ENCODE measurements at places on chromosomes 1 and 21.

DNA sequence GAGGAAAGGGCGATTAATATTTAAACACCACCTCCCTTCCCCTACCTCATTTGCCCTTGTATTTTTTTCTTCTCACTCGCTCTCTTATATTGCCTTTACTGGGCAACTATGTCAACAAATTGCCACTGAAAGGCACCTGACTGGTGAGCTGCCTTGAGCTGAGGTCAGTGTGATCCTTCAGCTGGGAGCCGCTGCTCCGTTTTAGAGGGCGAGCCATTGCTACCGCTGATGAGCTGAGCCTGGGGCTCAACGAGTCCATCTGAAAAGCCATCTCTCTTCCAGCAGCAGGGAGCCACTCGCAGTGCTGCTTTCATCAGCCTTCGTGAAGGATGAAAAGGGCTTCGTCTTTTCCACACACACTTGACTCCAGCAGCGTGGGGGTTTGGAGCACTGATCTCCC, 108.0 kb upstream of the KIF26B start:
- peaks cover 4% of the 10 kb centered on the region for H3K27me3 ChIP-seq
- peaks cover 11% of the 10 kb centered on the region for H3K36me3 ChIP-seq
- no peak overlapping the region for H3K4me3 ChIP-seq
- peak overlapping the region; percentile 44 for H3K27ac ChIP-seq

DNA sequence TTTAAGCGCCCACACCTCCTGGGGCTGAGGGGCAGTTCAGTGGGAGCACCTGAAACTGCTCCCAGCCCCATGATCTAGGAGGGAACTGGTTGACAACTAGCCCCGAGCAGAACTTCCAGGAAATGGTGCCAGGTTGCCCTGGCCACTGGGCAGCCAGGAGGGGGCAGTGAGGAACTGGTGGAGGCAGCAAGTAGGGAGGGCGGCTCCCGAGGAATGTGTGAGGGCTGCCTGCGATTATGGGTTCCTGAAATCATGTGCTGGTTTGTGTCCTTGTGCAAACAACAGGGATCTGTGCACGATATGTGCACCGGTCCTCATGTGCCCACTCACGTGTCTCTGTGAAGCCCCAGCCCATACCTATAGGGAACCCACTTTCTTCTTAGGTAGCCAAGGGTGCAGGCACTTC, 9.9 kb downstream of the GPR3 start:
- H3K4me1 ChIP-seq: peaks cover 94% of the 10 kb centered on the region
- H3K27me3 ChIP-seq: peaks cover 2% of the 10 kb centered on the region
- no peak overlapping the region for H3K4me3 ChIP-seq

DNA sequence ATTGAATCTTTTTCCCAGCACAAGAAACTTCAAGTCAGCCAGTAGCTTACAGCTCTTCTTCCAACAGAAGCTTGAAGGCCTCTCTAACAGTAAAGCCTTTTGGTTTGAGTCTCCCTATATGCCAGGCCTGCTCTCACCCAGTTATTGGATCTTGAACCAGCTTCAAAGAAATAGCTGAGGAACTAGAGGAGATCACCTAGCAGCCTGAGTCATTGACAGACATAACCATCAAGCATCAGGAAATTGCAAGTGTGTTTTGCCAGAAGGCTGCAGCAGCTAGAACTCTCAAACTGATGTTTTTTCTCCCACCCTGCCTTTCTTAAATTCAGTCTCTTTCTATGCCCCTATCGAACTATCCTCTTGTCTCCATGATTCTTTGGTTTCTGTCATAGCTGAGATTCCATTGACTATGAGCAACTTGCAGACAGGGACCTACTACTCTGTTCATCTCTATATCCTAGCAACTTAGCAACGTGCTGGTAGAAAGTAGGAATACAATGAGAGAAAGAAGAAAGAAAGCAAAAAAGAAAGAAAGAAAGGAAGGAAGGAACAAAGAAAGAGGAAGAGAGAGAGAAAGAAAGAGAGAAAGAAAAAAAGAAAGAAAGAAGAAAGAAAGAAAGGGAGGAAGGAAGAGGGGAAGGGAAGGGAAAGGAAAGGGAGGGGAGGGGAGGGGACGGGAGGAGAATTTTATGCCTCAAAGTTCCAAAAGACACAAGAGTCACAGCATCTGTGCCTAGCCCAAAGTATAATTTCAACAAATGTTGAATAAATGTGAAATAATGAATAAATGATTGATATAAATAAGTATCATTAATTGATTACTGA, 60.0 kb upstream of the FGGY start:
- H3K36me3 ChIP-seq: no peaks in the 10 kb centered on the region
- H3K4me3 ChIP-seq: no peak overlapping the region
- H3K27me3 ChIP-seq: peaks cover 3% of the 10 kb centered on the region
- H3K27ac ChIP-seq: no peak overlapping the region

GRCh38 chr1:186623551-186623950, 56.7 kb downstream of the PTGS2 start:
- H3K27me3 ChIP-seq: peaks cover 4% of the 10 kb centered on the region
- H3K4me1 ChIP-seq: no peaks in the 10 kb centered on the region
- no peak for DNase-seq
- H3K4me3 ChIP-seq: no peak overlapping the region

DNA sequence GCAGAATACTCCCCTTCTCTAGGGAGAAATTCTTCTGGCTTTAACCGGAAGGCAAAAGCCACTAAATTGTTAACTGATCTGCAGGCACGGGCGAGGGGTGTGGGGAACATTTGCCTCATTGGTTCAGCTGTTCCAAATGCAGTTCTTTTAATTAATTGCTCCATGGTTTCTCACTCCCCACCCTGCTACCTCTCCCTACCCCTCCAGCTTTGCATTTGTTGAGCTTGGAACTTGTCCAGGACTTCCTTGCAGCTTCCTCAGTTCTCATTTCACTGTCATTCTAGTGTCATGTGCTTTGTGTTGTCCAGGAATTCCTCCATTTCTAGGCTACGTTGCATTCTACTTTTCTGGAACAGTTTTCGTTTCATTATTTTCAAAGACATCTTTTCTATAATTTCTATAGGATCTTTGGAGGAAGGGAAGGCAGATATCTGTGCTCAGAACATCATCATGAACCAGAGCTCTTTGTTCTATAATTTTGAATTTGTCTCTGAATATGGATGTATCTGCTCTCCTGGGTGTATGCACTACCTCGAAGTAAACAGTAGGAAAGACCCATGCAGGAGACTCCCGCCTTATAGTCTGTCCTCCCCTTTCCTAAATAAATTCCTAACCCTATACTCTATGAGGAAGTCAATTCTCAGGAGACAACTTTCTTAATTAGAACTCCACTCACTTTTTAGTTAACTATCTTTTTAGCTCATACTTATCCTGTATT, 132.4 kb upstream of the LMO4 start:
- DNase-seq: no peak
- no peak overlapping the region for H3K27ac ChIP-seq
- H3K4me1 ChIP-seq: peaks cover 11% of the 10 kb centered on the region
- peaks cover 7% of the 10 kb centered on the region for H3K27me3 ChIP-seq
- H3K4me3 ChIP-seq: no peak overlapping the region
- H3K36me3 ChIP-seq: peaks cover 18% of the 10 kb centered on the region

DNA sequence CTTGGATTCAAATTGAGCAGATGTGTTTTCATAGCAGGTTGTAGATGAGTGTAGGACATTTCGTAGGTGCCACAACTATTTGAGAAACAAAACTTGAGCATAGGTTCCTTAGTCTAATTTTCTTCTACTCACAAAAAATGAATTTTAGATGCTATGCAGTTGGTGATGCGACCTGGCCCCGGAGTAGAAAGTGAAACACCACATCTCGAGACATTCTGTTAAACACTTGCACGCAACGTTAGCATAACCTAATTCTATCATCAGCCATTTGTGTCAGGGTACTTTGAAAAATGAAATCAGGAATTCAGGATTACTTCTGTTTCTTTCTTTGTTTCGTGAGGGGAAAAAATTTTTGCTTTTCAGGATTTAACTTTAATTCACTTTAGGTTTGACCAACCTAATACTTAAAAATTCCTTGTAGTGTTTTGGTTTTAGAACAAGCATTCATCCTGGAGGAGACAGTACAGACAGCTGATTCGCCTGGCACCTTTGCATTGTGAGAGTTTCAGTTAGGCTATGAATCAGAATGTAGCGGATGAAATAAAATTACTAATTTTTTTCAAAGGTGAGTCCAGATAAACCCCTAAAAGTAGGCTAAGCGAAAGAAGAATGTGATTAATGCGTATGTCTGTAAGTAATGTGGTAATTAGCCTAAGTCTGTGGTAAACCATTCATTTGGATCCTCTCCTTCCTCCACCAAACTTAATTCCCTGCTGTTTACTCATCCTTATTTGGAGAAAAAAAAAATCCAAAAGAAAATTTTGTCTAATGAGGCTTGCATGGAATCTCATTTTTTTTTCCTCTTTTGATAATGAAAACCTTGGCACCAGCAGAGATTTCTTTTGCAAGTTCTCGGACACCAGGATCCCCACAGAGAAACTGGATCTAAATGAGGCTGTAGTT, 44.9 kb downstream of the MAP3K21 start:
- no peaks in the 10 kb centered on the region for H3K36me3 ChIP-seq
- H3K4me3 ChIP-seq: no peak overlapping the region
- DNase-seq: no peak
- H3K4me1 ChIP-seq: no peaks in the 10 kb centered on the region
- no peak overlapping the region for H3K27ac ChIP-seq

GRCh38 chr21:45169001-45169400, 94.6 kb downstream of the ADARB1 start:
- peaks cover 6% of the 10 kb centered on the region for H3K4me1 ChIP-seq
- H3K36me3 ChIP-seq: no peaks in the 10 kb centered on the region
- DNase-seq: no peak
- no peak overlapping the region for H3K27ac ChIP-seq
- no peak overlapping the region for H3K4me3 ChIP-seq

- peak; percentile 88 for DNase-seq
- peaks cover 24% of the 10 kb centered on the region for H3K4me1 ChIP-seq
- no peak overlapping the region for H3K27ac ChIP-seq
- H3K4me3 ChIP-seq: peak overlapping the region; percentile 82
- peaks cover 84% of the 10 kb centered on the region for H3K27me3 ChIP-seq
Observed at GRCh38 chr1:90850898-90851710, 134.0 kb upstream of the BARHL2 start.

DNA sequence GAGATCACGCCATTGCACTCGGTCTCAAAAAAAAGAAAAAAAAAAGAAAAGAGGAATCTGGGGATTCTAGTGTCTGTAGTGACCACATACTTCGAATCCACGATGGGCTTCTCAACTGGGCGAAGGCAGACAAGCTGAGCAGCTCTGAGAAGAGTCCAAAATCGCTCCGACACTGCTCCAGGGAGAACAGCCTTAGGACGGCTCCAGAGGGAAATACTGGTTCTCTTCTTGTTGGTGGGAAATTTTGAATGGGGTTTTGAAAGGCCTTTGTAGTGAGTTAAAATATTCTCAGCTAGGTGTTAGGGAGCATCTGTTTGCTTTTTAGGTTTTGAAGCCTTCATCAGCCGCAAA, 18.3 kb upstream of the HJV start:
- peaks cover 21% of the 10 kb centered on the region for H3K4me1 ChIP-seq
- no peaks in the 10 kb centered on the region for H3K36me3 ChIP-seq
- DNase-seq: no peak
- H3K27me3 ChIP-seq: peaks cover 22% of the 10 kb centered on the region

- DNase-seq: no peak
- H3K27me3 ChIP-seq: peaks cover 18% of the 10 kb centered on the region
- no peak overlapping the region for H3K27ac ChIP-seq
- H3K4me3 ChIP-seq: no peak overlapping the region
Observed at GRCh38 chr1:61138921-61139774, 56.8 kb downstream of the NFIA start.

DNA sequence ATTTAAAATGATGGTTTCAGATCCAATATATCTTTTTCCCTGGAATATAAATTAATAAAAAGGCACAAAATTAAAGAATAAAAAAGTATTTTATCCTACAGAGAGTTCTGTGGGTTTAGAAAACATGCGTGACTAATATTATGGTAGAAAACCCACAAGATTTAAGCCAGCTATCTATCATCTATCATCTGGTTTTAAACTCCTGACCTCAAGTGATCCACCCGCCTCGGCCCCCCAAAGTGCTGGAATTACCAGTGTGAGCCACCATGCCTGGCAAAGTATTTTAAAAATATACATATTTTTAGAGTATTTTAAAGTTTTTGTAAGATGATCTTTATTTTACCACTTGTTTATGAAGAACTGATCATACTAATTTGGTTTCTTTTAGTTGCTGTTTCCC, 79.5 kb downstream of the NRIP1 start:
- no peak for DNase-seq
- H3K27ac ChIP-seq: no peak overlapping the region
- no peaks in the 10 kb centered on the region for H3K27me3 ChIP-seq

GRCh38 chr1:48068206-48068605, 71.0 kb upstream of the TRABD2B start:
- no peak for DNase-seq
- peaks cover 34% of the 10 kb centered on the region for H3K4me1 ChIP-seq
- peaks cover 10% of the 10 kb centered on the region for H3K36me3 ChIP-seq
- H3K4me3 ChIP-seq: no peak overlapping the region
- H3K27ac ChIP-seq: no peak overlapping the region
- H3K27me3 ChIP-seq: peaks cover 14% of the 10 kb centered on the region

DNA sequence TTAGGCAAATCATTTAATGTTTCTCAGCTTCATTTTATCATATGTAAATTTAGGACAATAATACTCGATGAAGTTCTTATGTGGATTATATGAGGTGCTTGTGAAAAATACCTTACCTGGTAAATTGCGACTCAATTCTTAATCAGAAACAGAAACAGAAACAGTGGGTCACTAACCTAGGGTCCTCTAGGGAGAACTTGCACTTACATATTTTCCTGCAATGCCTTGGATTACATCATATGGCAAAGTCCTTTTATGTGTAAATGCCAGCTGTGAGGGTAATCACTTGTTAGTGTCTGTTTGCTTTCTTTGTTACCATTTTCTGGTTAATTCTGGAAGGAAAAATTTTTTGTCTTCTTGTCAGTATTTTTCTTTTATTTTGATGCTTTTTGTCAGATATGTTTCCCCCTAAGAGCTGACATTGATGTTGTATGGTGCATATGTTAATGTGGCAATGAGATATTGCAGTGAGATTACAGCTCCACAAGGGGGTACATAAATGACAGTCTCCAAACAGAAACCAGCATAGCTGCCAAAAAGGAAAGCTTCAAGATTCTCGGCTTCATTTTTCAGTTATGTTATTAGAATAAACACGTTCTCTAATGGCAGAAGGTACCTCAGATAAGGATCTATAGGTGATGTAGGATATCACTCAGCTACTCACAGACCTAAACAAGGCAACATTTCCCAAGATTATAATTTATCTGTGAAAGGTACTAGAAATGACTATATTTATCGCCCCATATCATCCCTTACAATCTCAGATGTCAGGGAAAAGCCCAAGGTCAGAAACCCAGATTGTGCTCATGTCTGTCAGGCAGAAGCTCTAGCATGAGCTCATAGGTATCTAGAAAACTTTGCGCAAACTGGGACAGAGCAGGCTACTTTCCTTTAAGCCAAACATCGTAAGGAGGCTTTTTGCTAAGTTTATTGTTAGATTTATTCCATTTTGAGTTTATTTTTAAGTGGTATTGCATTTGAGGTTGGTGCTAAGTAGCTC, 119.9 kb downstream of the FASLG start:
- no peak overlapping the region for H3K27ac ChIP-seq
- DNase-seq: no peak
- H3K27me3 ChIP-seq: no peaks in the 10 kb centered on the region
- no peaks in the 10 kb centered on the region for H3K4me1 ChIP-seq

- peaks cover 19% of the 10 kb centered on the region for H3K4me1 ChIP-seq
- peaks cover 96% of the 10 kb centered on the region for H3K27me3 ChIP-seq
- no peak overlapping the region for H3K27ac ChIP-seq
- no peak overlapping the region for H3K4me3 ChIP-seq
- no peak for DNase-seq
Observed at GRCh38 chr1:110123224-110123623, 11.0 kb downstream of the UBL4B start.
